ENCODE measurements at places on chromosomes 1 and 21.

DNA sequence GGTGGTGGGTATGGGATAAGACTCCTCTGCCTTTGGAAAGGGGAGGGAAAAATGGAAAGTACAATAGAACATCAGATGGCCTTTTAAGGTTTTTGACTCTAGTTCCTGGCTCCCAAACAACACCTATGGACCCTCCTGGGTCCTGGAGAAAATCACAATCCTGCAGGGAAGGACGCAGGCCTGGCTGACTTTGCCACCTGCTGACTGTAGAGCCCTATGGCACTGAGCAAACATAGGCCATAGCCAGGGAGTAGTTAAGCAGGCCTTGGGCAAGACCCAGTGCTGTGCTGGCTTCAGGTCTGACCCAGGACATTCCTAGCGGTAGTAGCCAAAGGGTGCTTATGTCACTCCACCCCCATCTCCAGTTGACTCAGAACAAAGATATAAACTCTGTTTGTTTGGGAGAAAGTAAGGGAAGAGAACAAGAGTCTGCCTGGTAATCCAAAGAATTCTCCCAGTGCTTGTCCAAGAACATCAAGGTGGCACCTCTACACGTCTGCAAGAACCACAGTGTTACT, 149.0 kb downstream of the SLC44A5 start:
- no peak for DNase-seq

GRCh38 chr21:15122241-15122640, 57.4 kb upstream of the NRIP1 start:
- no peak for DNase-seq

- no peak for DNase-seq
Measured at GRCh38 chr1:7550261-7550865, 220.7 kb upstream of the VAMP3 start.

DNA sequence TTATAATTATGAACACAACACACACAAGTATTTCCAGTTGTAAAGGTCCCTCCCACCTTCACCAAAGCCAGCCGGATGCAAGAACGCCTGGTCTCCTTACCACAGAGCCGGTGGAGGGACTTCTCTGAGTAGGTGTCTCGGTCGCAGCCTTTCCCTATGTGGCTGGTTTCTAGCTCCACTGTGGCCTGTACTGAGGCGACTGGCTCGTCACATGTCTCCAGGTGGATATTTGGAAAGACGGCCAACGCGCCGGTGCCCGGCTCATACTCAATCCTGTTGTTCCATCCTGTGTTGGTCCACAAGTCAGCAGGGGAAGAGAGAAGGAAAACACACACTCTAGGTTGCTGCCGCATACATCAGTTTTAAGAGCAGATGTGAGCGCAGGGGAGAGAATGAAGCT, 74.4 kb downstream of the CLSTN1 start:
- no peak for DNase-seq

DNA sequence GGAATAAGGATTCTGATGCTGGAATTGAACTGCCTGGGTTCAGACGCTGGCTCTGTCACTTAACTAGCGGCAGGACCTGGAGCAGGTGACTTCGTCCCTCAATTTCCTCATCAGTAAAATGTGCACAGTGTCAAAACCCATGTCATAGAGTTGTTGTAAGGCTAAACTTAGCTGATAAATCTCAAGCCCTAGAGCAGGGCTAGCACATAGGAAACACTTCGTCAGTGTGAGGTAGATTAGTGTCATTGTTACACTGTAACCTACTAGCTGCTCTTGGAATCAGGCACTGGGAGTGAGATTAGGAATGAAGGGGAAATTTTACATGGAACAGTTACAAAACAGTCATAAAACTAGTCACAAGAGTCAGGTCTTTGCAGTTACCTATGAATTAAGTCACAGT, 56.1 kb upstream of the ANGPTL1 start:
- no peak for DNase-seq

DNA sequence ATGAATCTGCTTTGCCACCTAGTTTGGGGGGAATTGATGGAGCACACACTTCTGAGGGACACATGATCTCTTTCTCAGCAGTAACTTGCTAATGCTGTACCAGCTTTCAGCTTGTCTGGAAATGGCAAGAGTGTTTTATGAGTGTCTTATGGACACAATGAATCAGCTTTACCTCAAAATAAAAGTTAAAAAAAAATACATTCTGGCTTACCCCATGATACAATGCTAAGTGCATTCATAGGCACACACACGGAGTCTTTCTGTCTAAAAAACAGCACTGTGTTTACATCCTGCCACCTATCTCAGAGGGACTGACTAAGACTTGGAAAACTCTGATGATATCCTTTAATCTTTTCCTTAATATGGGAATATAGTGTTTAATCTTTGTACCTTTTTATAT, 455.5 kb upstream of the ADAMTS5 start:
- no peak for DNase-seq

DNA sequence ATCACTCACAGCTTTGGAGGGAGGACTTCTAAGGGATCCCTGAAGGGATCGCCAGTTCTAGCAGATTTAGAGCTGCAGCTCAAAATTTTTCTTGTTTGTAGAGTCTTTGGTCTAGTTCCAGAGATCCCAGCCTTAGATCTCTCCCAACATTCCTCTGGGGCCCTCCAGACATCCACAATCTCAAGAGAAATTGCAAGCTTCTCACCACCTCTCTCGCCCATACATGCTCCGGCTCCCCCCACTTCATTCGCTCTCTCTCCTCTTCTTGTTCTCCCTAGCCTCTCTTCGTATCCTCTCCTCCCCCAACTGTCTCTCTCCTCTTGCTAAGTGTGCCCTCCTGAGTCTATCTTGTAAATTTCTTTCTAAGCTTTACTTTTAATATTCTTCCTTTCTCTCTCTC, 15.1 kb upstream of the TUT4 start:
- no peak for DNase-seq

GRCh38 chr1:221664253-221664652, 77.6 kb downstream of the DUSP10 start:
- DNase-seq = peak; percentile 5

DNA sequence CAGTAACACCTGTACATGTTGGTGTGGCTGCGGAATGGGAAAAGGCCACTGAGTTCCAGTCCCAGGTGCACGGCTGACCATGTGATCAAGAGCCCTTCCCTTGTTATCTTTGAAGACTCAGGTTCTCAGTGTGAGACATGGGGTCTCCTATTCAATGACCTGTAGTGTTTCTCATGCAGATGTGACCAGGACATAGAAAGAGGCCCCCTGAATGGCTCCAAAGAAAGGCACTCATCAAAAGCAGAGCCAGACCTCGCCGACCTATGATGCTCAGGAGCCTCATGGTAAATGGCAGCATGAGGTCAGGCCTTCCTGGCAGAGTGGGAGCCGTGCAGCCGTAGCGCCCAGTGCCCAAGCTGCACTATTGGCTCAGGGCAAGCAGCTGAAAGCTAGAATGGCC, 42.3 kb upstream of the HAO2 start:
- no peak for DNase-seq

DNA sequence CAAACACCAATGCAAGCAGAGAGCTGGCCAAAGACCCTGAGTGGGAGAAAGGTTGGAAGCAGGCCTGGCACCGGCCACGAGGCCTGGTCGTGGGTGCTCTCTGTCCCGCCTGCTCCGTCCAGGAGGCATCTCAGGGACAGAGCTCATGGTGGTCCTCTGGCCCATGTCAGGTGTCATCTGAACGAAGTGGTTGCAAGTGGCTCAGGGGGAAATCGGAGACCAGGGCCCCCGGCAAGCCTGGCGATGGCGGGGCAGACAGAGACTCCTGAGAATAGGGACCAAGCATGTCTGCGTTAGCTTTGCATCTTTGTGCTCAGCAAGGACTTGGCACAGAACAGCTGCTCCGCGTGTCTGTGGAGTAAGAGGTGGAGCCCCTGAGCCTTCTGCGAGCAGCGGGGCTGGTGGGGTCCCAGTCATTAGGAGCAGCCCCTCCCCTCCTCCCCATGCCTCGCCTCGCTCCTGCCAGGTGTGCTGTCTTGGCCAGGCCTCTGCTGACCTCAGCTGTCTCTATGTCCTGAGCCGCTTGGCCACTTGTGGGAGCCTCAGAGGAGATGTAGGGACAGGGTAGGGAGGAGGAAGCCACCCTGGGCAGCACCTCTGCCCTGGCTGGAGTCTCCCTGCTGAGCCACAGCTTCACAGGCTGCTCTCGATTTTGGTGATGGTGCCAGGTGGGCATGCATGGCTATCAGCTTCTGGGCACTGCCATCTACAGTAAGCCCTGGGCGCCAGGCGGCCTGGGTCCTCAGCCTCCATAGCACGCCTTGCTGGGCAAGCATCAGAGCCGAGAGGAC, 362.9 kb upstream of the VAMP3 start:
- DNase-seq = no peak

DNA sequence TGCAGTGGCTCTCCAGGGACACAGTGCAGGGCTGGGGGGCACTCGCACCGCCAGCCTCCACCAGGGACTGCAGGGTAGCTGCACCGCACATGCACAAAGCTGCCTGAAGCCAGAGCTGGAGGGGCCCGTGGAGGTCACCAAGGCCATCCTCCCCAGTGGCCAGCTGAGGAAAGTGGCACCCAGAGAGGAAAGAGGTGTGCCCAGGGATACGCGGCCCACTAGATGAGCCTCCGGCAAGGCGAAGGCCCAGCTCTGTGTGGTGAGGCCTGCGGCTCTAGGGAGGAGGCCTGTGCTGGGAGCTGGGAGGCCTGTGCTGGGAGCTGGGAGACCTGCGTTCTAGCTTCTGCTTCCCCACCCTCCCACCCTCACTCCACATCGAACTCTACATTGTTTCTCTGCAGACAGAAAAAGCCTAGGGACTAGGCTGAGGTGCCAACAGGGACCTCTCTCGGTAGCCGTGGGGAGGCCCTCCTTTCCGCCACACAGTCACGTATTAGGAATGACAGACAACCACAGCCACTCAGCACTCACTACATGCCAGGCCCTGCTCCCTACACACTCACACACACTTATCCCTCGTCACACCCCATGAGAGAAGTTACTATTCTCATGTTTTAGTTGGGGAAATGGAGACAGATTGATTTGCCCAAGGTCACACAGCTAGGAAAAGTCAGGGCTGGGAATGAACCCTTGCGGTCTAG, 921 bp upstream of the ASCL5 start:
- DNase-seq = no peak

DNA sequence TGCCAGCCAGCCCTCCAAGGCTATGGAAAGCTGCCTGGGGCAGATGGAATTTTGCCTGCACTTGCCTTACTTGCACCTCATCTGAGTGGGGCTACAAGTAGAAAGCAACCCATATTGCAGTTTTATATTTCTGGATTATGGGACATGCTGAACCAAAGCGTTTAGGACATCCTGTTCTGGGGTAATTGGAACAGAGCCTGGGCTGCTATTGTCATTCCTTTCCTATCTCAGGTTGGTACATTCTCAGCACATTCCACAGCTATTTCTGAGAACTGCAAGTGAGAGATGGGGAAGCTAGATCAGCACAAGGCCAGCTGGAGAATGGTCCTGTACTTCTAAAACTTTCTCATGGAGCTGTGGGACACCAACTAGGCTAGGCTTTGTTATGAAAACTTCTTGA, 713.8 kb downstream of the KCNT2 start:
- DNase-seq = no peak

GRCh38 chr1:51231120-51231519, 5.0 kb upstream of the RNF11 start:
- DNase-seq = no peak

DNA sequence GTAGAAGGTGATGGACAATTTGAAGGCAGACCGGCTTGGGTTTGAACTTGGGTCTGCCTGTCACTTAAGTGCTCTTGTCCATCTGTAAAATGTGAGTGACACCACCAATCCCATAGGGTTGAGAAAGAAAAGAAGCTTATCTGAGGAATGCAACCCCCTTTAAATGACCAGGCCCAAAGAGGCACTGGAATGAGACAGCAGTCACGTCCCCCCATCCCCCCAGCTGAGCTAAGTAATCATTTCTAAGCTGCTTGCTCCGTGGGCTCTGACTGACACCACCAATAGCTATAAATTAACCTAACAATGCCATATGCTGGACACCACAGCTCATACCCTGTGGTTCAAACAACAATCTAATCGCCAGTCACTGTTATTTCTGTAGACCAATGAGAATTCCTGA, 15.1 kb downstream of the LCA5L start:
- no peak for DNase-seq

GRCh38 chr1:161739865-161740566, 9.6 kb upstream of the DUSP12 start:
- no peak for DNase-seq

- DNase-seq = no peak
Measured at GRCh38 chr1:167263819-167264464, 43.3 kb downstream of the POU2F1 start.

GRCh38 chr21:15592271-15592860, 137.4 kb upstream of the USP25 start:
- DNase-seq = peak; percentile 37

- DNase-seq = no peak
Measured at GRCh38 chr1:24157918-24158481, 15.1 kb upstream of the IL22RA1 start.

DNA sequence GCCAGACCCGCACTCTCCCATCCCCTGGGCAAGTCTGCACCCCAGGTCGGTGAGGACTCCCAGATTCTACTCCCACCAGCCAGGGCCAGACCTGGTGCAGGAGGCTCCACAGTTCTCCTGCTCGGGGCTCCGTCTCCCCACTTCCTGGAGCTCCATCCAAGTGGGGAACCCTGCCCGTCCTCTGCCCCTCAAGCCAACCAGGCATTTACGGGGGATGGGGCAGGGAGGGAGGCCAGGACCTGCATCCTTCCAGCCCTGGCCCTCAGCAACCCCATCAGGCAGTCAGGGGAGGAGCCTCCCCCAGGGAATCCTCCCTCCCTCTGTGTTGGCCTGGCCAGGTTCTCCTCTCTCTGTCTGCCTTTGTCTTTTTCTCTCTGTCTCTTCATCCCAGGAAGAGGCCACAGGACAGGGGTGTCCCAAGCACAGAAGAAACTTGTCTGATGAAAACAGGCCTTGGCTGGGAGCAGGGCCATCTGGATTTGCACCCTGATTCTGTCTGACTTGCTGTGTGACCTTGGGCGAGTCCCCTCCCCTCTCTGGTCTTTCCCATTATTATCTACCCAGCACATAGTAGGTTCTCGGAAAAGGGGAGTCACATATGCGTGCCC, 18.5 kb upstream of the EPHA2 start:
- DNase-seq = no peak

- DNase-seq = no peak
Measured at GRCh38 chr21:41835711-41836154, 43.4 kb downstream of the PRDM15 start.

GRCh38 chr21:43849532-43850299, 15.3 kb upstream of the AGPAT3 start:
- no peak for DNase-seq

GRCh38 chr1:27994060-27994459, 34.3 kb downstream of the XKR8 start:
- no peak for DNase-seq

DNA sequence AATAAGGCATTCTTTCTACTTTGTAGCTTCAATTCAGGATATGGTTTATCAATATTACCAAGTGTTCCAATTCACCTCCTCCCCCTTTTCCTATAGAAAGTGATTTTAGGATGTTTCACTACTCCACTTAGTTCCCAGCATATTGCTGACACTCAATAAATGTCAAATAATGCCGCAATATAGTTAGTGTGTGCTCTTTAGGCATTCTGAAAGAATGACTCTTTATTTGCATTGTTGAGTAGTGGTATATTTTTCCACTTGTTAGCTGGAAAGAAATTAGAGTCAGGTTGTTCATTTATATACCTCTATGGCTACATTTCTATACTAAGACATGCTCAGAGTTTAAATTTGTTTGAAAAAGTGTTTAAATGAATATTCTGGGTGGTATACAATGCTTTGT, 154.6 kb upstream of the C1orf105 start:
- no peak for DNase-seq
